MG63 (cell line): ENCODE measurements at places on chromosomes 3 and 15. TPM values are rescaled to one million over a fixed set of nuclear protein-coding genes. Genes with fewer than 3 reads are reported as not detected.
A peak's percentile ranks its signal among the peaks of the same experiment; 100 is the strongest.

DNA sequence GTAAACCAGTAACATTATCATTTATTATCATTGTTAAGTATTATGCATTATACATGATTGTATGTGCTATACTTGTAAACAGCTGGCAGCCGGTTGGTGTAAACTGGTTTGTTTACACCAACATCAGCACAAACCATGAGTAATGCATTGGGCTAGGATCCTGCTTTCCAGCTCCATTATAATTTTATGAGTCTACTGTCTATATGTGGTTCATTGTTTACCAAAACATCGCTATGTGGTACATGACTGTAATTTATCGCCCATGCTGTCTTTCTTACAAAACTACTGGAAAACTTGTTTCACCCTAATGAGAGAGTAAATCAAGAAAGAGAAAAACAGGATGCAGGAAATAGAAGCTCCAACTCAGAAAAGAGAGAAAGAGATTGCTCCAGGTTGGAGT is 224.8 kb upstream of the CBLB start:
- peak; percentile 15 for DNase-seq

DNA sequence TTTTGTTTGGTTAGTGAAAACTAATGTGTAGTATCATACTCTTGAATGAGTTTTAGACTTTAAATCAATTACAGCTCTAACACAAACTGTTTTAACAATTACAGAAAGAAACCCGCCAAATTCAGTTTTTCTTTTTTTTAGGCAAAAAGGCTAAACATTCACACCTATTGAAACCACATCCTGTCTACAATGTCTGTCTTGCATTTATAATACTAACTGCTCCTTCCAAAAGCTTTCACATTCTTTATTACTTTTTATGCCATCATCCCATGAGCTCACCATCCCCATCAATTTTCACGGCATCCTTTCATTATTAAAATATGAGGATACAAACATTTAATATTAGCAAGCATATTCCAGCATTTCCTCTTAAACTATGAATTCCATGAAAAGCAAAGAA is 593.3 kb downstream of the FOXP1 start:
- DNase-seq: no peak

GRCh38 chr3:45477041-45477725 is 88.8 kb downstream of the LARS2 start:
- DNase-seq: no peak

DNA sequence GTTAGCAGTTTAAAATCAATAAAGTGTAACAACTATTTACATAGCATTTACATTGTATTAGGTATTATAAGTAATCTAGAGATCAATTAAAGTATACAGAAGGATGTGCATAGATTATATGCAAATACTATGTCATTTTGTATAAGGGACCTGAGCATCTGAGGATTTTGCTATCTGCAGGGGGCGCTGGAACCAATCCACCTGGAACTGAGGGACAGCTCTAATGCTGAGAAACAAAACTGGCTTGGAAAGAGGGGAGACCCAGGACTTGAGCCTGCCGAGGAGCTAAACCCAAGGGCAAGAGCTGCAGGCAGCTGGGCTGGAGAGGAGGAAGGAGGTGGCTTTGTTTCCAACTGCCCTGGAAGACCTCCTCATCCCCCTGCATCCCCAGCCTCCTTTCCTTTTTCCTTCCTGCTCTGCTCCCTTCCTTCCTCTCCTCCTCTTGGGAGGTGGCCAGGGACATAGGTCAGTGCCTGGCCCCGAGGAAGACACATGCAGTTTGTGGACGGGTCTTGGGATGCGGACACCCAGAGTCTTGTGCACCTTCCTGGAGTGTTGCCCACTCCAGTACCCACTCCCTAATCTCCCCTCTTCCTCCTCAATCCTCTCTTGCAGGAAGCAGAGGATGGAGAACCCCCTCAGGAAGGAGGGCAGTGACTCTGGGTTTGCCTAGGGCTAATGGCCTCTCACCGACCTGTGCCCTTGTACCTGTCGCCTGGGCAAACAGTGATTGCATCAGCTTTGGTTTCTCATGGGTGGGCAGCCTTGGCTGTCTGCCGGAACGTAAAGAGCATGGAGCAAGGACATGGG is 825 bp upstream of the RTP3 start:
- DNase-seq: no peak

GRCh38 chr15:75891895-75892294 is 11.8 kb upstream of the FBXO22 start:
- DNase-seq: peak; percentile 14

- no peak for DNase-seq
Observed at GRCh38 chr15:84857418-84858004, 27.0 kb upstream of the SLC28A1 start.

GRCh38 chr3:115680803-115681345 is 57.6 kb downstream of the GAP43 start:
- DNase-seq: peak; percentile 11

GRCh38 chr3:41715376-41715775 is 246.5 kb downstream of the ULK4 start:
- DNase-seq: no peak

DNA sequence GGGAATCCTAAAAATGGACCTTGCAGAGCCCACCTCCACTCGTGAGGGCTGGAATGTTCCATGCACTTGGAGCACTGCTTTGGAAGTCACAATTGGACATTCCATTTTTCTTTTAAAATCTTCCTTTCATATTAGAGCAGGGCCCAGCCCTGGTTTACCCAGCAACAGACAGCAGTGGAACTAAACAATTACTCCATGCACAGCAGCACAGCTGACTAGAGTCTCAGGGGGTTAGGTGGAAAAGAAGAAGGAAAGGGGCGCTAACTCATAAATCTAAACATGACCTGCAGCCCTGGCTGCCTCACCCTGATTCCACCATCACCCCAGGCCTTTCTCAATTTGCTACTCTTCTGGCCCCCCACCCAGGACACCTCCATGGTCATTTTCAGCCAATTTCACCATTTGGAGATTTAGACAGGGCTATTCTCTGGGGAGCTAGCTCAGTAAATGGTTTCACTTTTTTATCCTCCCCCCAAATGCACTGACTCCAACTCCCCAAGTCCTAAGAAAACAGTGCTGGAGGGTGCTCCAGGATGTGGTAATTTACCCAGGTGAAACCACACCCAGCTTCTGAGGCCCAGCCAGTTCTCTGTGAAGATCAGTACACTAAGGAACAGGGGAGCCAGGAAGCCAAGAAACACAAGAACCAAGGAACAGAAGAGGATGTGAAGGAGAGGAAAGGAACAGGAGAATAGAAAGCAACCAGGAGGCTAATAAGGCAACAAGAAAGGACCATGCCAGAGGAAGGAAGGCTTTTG is 1.6 kb upstream of the LRRC31 start:
- DNase-seq: no peak

DNA sequence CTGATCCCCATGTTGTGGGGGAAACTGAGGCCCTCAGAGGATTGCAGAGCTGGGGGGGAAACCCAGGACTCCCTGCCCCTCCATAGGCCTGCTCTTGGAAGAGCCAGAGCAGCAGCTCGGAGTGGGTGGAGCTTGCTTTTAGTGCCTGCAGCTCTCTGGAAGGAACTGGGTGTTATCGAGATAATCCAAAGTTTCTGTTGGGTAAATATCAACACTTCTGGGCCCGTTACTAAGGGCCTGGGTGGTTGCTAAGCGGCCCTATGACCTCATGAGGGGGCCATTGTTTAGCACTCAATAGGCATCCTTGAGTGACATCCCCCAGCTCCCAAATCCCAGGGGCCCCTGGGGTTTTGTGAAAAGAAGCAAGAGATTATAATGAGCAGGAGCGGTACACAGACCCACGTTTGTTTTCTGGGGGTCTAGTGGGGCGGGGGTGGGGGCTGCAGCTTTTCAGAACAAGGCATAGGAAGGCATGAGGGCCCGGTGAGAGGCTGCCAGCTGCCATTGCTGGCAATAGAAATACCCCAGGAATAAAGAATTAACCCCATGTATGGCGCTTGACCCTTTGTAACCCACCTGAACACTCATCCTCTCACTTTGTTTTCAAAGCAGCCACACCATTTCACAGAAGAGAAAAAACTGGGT is 48.3 kb upstream of the ATP2B2 start:
- no peak for DNase-seq

DNA sequence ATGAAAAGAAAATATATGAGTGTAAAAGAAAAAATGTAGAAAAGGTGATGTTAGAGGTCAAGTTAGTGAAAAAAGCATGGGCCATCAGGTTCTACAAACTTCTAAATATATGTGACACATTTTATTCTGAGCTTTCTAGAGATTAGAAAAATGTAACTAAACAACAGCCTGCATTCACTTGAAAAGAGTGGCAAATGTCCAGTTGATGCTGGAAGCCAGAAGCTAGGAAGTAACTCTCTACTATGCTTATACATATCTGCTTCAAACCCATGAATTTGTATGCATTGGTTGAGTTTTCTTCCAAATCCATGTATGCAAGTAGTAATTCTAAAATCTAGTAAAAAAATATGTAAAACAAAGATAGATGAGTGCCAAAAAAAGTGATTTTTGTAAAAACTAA is 123.5 kb downstream of the TGFBR2 start:
- no peak for DNase-seq

DNA sequence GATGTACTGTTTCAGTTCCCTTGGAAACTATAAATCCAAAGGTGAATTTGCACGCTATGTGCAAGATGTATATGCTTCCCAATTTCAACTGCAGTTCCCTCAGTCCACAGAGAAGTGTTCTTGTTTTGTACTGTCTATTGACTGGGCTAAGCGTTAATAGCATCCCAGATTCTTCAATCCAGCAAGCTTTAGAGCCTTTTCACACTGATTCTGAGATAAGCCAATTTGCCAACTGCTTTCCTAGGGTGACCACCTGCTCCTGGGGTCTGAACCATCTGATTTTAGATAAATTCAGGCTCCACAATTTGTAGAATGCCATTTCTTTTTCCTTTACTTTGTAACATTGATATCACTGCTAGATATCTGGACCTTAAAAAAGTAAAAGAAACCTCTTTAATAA is 340.1 kb downstream of the PTPRG start:
- DNase-seq: no peak

DNA sequence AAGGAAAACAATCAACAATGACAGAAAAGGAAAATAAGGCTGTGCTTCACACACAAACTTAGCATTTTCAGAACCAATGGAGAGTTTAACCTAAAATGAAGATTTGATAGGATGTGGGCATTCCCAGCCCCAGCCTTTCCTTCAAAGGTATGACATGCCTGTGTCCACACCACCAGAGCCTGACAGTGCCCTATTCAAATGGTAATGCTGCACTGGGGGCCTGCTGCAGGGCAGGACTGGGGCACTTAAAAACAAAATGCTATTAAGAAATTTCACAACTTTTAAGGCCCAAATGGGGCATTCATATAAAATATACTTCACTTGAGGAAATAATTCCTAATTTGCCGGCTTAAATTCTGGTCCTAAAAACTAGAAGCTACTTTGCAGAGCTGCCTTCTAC is 30.9 kb upstream of the TKT start:
- no peak for DNase-seq

- DNase-seq: no peak
Observed at GRCh38 chr3:169478566-169479313, 184.8 kb downstream of the MECOM start.

GRCh38 chr3:105891101-105891500 is 22.3 kb upstream of the CBLB start:
- DNase-seq: no peak

DNA sequence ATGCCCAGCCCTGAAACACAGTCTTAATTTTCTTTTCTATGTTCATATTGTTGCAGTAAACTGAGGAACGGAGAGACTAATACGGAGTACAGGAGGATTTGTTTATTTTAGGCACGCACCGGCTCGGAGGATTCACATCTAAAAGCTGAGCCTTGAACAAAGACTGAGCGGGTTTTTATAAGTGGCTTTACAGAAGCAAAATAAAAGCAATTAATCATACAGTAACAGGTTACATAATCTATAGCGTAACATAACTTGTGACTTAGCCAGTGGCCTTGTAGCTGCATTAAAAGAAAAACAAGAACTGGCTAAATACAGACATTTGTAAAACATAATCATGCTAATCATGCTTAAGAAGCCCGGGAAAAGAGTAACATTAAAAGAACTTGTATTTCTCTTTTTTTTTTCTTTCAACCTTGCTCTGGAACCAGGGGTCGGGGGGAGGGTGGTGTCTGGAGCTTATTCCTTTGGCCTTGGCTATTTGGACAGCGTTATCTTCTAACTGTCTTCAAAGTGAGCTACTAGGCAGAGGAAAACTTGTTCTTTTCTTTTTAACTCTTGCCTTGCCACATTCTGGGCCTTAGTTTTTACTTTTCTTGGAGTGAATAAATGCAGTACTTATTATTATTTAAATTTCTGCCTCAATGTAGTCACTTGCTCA is 17.5 kb downstream of the NUSAP1 start:
- no peak for DNase-seq

DNA sequence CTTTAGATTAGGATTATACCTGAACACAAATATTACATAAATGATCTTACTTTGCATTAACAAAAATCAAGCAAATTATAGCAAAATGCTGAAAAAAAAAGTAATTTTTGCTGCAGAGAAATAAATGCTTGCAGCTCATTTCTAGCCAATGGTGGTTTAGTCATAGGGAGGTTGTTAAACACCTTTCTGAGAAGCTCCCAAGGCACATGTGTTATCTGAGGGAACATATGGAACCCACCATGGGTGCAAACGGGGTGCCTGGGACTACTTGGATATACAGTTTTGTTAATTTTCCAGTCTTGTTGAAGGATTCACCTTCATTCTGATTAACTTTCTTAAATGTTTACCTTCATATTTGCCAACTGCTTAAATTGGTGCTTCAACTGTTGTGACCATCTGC is 8.9 kb upstream of the RAMAC start:
- no peak for DNase-seq

DNA sequence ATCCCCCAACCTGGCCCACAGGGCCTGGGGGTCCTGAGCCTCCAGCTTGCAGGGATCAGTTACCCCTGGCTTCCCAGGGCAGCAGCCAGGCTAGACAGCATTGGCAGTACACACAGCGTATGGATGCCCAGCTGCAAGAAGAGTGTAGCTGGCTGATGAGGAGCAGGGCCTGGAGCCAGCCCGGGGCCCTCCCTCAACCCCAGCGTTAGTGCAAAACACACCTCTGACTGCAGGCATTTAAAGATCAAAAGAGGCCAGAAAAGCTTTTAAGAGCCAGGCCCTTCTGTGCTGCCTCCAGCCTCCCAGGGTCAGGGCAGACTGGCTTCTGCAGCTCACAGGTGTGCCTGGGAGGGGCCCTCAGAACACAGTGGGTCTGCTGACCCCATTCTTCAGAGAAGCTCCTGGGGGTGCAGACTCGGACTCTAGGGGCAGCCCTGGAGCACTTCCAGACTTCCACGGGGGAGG is 110.6 kb downstream of the ETFA start:
- DNase-seq: no peak

DNA sequence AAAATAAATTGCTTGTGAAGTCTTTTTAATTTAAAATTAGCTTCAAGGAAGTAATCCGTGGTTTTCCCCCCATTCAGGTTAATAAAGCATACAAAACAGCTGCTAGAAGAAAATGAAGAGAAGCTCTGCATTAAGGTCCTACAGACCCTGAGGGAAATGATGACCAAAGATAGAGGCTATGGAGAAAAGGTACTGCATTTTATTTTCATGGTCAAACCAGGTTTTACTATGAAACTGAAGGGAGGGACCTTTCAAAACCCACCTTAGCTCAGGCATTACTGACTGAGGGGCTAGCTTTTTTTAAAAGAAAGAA is 218.5 kb downstream of the ITPR1 start:
- no peak for DNase-seq

SLC6A11 gene
- 0.94 and 0.95 TPM in 2 replicates for total RNA-seq

COLQ gene
- not detected in 2 replicates for total RNA-seq

FANCD2OS gene
- total RNA-seq: not detected in 2 replicates

ECE2 gene
- not detected in 2 replicates for total RNA-seq

CPN2 gene
- not detected in 2 replicates for total RNA-seq

MORC1 gene
- total RNA-seq: not detected in 2 replicates

ANKRD28 gene
- 25.1 and 31.1 TPM in 2 replicates for total RNA-seq

PLSCR5 gene
- total RNA-seq: not detected in 2 replicates

EPHA3 gene
- total RNA-seq: 0.30 TPM in 1 of 2 replicates, not detected in the other
